ENCODE measurements at places on chromosomes 1 and 21.

DNA sequence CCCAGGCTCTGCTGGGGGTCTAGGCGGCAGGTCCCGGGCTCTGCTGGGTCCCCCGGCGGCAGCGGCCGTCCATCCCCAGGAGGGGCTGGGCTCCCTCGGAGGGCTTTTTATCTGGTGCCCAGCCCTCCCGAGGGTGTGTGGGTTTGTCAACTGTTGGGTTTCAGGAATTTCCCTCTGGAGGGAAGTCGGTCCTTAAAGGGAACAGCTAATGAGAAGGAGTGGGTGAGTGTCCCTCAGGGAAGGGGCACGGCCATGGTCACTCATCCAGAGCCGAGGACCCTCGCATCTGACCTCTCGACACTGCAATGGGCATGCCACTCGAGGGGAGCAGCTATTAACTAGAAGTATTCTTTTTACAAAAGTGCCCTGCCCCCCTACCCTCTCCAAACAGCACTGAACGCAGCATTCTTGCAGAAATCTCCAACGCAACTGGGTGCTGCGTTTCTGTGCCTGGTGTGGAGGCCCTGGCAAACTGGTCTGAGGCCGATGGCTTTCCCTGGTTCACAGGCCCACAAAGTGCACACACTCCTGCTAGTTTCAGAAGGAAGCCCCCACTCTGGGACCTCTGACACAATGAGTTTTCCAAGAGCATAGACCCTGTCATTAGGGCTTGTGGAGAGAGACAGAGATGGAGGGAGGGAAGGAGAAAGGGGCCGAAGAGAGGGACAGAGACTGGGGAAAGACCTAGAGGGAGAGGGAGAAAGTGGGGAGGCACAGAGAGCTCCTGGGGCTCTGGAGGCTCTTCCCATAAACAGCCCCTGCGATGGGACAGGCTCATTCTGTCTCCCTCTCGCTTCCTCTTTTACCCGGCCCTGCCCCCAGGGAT lies 1.0 kb upstream of the TSPEAR start:
- DNase-seq = no peak

DNA sequence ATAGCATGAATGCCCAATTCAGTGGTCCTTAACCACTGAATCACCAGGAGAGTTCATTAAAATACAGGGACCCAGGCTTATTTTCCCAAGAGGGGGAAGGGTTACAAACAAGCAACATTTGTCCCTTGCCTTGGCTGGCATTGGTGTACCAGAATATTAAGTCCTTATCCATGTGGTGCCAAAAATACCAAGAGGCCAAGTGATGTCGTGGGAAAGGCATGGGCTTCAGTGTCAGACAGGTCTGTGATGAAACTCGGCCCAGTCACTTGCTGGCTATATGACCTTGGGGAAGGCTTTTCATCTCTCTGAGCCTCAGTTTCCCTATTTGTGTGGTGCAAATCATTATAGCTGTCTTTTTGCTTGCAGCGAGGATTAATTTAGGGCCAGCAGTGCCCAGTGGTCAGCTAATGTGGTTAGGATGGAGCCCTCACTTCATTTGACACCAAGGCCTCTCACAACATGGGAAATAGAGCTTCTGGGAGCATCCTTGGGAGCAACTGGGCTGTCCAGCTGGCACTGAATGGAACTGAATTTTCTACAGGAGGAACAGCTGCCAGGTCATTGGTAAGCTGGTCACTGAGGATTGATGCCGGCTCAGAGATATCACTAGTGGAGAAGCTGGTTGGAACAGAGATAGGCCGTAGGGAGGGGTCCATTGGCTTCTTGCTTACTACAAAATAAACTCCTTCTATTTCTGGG lies 77.2 kb upstream of the PPP2R5A start:
- DNase-seq = no peak

GRCh38 chr1:12188115-12188514 lies 21.3 kb downstream of the TNFRSF1B start:
- DNase-seq = no peak

DNA sequence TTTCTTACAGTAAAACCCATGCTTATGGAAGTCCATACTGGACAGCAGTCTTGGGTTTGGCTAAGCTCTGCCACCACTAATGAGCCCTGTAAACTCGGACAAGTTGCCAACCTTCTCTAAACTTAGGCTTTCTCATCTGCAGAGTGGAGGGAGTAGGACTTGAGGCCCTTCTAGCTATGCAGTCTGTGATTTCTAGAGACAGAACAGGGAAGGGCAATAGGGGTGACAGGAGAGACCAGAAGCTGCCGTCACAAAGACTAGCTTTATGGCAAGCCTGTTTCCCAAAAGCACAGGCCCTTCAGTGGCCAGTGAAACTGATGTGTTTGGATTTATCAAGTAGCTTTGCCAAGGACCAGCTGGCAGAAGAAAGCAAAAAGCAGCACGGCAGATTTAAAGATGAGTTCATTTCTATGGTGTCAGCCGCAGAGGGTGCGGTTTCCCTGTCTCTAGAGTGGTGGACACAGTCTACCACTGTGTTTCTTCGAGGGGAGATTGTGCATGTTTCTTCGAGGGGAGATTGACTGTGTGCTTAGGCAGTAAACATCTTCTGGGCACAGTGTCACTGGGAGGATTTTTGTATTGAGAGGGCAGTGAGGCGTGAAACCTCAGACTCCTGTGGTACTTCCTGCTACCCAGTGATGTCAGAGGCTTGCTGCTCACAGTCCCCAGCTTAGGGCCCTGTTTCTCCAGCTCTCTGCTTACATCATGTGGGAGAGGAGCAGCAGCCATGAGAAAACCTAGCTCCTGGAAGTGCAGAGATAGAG lies 119.0 kb downstream of the ROR1 start:
- no peak for DNase-seq

- no peak for DNase-seq
These were observed 30.3 kb upstream of the CLIC4 start for GRCh38 chr1:24714859-24715520.

DNA sequence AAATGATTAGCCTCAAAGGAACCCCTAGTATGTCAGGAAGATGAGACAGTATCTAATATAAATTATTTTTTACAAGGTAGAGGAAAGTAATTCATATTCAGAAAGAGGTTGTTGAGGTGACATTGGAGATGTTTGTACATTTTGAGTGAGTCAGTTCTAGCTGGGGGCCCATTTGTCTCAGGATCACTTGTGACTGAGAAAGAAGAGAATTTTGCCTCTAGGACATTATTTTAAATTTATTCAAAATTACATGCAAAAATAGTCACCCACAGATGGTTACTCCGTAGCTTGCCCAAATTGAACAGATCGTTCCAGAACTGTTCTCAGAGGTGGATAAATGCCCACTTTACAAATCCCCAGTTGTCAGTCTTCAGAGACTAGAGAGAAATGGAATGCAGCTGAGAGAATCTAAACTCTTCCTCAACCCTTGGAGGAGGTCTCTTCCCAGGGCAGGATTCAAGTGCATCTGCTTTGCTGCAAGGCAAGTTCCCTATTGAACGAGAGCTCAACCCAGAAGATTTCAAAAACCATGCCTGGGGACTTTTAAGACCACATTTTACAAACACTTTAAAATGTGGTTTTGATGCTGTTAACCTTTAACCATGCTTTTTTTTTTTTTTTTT lies 987.8 kb upstream of the ADAMTS5 start:
- no peak for DNase-seq

- no peak for DNase-seq
These were observed 6.1 kb upstream of the MASP2 start for GRCh38 chr1:11052839-11053757.

- DNase-seq = no peak
These were observed 7.0 kb upstream of the TRIM45 start for GRCh38 chr1:117128323-117129079.

GRCh38 chr1:184272175-184272866 lies 114.5 kb upstream of the C1orf21 start:
- DNase-seq = no peak

- no peak for DNase-seq
These were observed 19.3 kb downstream of the TMCO4 start for GRCh38 chr1:19780267-19780877.

GRCh38 chr1:243393096-243393495 lies 137.3 kb downstream of the SDCCAG8 start:
- no peak for DNase-seq

All from activated CD4-positive, alpha-beta T cell treated with anti-CD3 and anti-CD28 coated beads for 24 hours (primary cell).